Activated CD4-positive, alpha-beta T cell treated with anti-CD3 and anti-CD28 coated beads for 36 hours (primary cell): ENCODE measurements at places on chromosomes 3 and 15. TPM values are rescaled to one million over a fixed set of nuclear protein-coding genes. Genes with fewer than 3 reads are reported as not detected.

DNA sequence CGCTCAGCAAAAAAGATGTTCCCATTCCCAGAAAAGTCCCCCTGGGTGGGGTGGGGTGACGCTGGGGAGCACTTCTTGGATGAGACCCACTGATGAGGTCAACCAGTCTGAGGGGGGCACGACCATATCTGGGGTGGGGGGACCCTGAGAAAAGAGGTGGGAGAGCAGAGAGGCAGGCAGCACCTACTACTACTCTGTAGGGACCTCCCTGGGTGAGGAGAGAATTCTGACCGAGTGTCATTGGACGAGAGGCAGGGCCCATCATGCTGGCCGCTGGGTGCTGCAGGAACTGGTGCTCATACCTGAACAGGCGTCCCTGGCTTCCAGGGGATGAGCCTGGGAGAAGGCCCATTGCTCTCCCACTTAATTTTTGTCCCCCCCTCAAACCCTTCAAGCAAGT lies 158.8 kb downstream of the KLF13 start:
- H3K27ac ChIP-seq, result no peak overlapping the region
- H3K4me1 ChIP-seq, result peaks cover 70% of the 10 kb centered on the region
- peaks cover 3% of the 10 kb centered on the region for H3K27me3 ChIP-seq
- H3K4me3 ChIP-seq, result no peak overlapping the region
- no peak for DNase-seq
- H3K36me3 ChIP-seq, result peaks cover 28% of the 10 kb centered on the region

GRCh38 chr3:188791311-188791710 lies 380.5 kb upstream of the TPRG1 start:
- H3K4me3 ChIP-seq, result no peak overlapping the region
- no peak for DNase-seq
- no peak overlapping the region for H3K27ac ChIP-seq
- H3K36me3 ChIP-seq, result peaks cover 7% of the 10 kb centered on the region
- peaks cover 9% of the 10 kb centered on the region for H3K4me1 ChIP-seq

GRCh38 chr3:79361748-79362378 lies 405.9 kb downstream of the ROBO1 start:
- H3K4me1 ChIP-seq, result no peaks in the 10 kb centered on the region
- DNase-seq, result no peak
- no peak overlapping the region for H3K27ac ChIP-seq
- no peaks in the 10 kb centered on the region for H3K27me3 ChIP-seq
- H3K36me3 ChIP-seq, result no peaks in the 10 kb centered on the region

GRCh38 chr3:126982126-126982470 lies 817 bp upstream of the PLXNA1 start:
- H3K4me1 ChIP-seq, result peaks cover 20% of the 10 kb centered on the region
- DNase-seq, result peak; percentile 78
- peak overlapping the region; percentile 74 for H3K4me3 ChIP-seq
- no peaks in the 10 kb centered on the region for H3K36me3 ChIP-seq
- H3K27me3 ChIP-seq, result peaks cover 8% of the 10 kb centered on the region

- H3K4me3 ChIP-seq, result no peak overlapping the region
- H3K36me3 ChIP-seq, result no peaks in the 10 kb centered on the region
- H3K27ac ChIP-seq, result no peak overlapping the region
Observed at GRCh38 chr15:69045802-69046201, 31.3 kb downstream of the NOX5 start.

DNA sequence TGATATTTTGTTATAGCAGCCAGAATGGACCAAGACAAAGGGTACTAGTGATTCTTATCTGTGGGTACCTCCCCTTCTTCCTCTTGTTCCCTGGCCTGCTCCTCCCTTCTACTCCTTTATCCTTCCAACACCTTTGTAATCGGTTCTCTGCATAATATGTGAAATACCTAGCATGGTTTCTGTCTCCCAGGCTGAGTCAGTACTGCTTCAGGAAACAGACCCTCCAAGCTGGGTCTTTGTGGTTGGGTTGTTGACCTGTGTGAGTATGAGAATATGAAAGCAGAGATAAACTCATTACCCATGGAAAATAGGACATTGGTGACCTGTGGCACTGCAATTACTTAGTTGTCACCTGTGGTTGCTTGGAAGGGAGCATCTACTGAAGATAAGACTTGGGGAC lies 69.3 kb upstream of the KLF13 start:
- no peaks in the 10 kb centered on the region for H3K27me3 ChIP-seq
- DNase-seq, result no peak
- no peak overlapping the region for H3K27ac ChIP-seq
- H3K4me3 ChIP-seq, result no peak overlapping the region

DNA sequence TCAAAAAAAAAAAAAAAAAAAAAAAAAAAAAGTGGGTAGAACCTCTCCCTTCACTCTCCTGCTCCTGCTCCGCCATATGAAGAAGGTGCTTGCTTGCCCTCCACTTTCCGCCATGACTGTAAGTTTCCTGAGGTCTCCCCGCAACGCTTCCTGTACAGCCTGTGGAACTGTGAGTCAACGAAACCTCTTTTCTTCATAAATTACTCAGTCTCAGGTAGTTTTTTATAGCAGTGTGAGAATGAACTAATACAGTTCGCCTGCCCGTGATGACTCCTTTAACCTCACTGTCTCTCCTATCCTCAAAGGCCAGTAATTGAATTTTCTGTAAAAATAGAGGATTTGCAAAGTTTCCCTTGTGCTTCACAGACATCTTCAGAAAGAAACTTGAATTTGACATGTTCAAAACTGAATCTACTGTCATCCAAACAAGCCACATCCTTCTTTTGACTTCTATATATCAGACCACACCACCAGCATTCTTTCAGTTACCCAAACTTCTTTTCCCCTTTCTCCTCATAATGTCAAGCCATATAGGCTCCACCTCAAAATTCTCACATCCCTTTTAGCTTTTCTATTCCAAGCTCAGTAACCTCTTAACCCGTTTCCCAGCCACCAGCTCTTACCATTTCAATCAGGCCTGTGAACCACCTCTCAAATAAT lies 44.3 kb downstream of the P2RY1 start:
- peak; percentile 21 for DNase-seq
- no peaks in the 10 kb centered on the region for H3K4me1 ChIP-seq
- peaks cover 4% of the 10 kb centered on the region for H3K27me3 ChIP-seq
- no peak overlapping the region for H3K27ac ChIP-seq
- H3K4me3 ChIP-seq, result no peak overlapping the region
- H3K36me3 ChIP-seq, result no peaks in the 10 kb centered on the region

DNA sequence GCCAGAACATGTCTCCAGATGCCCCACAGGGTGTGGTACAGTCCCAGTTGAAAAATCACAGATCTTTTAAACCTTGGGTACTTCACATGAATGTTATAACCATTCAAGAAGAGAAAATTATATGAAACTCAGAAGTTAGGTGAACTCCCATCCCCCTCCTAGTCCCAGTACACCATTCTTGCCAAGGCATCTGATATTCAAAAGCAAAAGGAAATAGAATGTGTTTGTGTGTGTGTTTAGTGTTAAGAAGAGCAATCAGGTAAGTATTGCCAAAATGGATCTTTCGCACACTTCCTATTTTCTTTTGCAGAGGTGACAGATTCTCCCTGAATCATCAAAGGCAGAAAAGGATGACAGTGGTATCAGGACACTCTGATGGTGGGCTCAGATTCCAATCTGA lies 44.1 kb upstream of the LMOD3 start:
- peaks cover 4% of the 10 kb centered on the region for H3K4me1 ChIP-seq
- H3K36me3 ChIP-seq, result peaks cover 3% of the 10 kb centered on the region
- no peaks in the 10 kb centered on the region for H3K27me3 ChIP-seq
- H3K27ac ChIP-seq, result no peak overlapping the region
- no peak for DNase-seq
- no peak overlapping the region for H3K4me3 ChIP-seq

GRCh38 chr3:54818942-54819341 lies 108.9 kb downstream of the LRTM1 start:
- H3K27ac ChIP-seq, result no peak overlapping the region
- peaks cover 2% of the 10 kb centered on the region for H3K27me3 ChIP-seq
- H3K4me3 ChIP-seq, result no peak overlapping the region
- no peaks in the 10 kb centered on the region for H3K4me1 ChIP-seq
- no peaks in the 10 kb centered on the region for H3K36me3 ChIP-seq

GRCh38 chr3:124759666-124760401 lies 29.6 kb downstream of the UMPS start:
- H3K27ac ChIP-seq, result no peak overlapping the region
- H3K36me3 ChIP-seq, result no peaks in the 10 kb centered on the region
- H3K27me3 ChIP-seq, result no peaks in the 10 kb centered on the region
- no peak for DNase-seq
- H3K4me3 ChIP-seq, result no peak overlapping the region
- H3K4me1 ChIP-seq, result peaks cover 9% of the 10 kb centered on the region

DNA sequence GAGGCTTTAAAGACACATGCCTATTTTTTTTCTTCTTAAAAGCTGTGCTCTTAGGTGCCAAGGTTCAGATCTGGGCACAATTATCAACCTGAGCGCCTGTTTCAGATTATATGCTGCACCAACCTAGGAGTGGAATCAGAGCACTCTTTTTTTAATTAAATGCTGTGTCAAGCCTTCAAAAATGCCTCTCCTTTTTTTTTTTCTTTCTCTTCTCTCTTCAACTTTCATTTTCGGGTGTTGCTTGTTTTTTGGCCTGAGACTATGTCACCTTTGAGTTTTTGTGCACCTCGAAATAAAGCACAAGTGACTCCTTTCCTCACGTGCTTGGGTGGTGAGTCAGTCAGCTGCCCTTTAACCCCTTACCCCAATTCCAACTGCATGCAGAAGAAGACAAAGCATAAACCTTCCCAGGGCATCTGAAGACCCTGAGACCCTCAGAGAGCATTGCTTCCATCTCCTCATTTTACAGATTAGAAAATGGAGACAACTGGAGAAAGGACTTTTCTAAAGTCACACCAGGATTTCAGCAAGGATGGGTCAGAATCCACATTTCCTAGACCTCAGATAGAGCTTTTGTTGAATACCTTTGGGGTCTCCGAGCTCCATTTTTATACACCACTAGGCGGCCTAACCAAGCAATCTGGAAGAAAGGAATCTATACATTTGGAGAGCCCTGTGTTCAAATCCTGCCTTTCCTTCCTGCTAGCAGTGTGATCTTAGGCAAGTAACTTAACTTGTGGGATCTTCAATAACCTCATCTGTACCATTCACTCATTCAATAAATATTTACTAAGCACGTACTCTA lies 631 bp upstream of the PRICKLE2 start:
- H3K36me3 ChIP-seq, result no peaks in the 10 kb centered on the region
- no peaks in the 10 kb centered on the region for H3K4me1 ChIP-seq
- H3K27ac ChIP-seq, result no peak overlapping the region
- no peak overlapping the region for H3K4me3 ChIP-seq

DNA sequence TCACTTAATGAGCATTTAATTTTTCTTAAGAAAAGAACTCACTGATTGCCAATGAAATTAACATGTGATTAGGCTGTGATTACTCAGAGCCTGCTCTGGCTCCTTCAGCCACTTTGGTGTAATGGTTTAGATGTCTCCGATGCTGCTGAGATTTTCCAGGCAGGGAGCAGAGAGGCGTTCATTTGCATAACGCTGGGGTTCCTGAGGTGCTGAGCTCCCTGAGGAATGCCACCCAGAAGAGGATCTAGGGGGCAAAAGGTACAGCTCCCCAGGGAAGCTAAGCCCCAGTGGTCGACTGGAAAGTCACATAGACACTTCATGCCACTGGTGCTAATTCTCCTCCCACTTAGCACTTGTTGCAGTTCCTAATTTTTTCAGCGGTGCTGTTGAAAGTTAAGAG lies 119.5 kb downstream of the USP13 start:
- peaks cover 34% of the 10 kb centered on the region for H3K36me3 ChIP-seq
- no peak overlapping the region for H3K27ac ChIP-seq
- H3K27me3 ChIP-seq, result no peaks in the 10 kb centered on the region
- no peaks in the 10 kb centered on the region for H3K4me1 ChIP-seq
- no peak overlapping the region for H3K4me3 ChIP-seq

DNA sequence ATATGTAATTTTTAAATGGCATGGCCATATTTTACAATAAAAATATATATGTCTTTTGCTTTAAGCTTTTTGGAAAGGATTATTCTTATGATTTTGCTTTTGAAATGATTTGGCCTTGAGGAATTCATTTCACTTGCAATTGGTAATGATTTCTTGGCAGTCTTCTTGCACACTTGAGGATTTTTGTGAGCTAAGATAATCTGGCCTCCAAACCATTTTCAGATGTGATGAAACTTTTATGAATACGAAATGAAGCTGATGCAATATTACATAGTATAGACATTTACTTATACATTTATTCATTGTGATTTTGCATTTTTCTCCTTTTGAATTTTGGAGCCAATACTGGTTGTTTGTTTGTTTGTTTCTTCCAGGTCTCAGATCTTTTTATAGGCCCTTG lies 6.4 kb upstream of the SH2D7 start:
- DNase-seq, result no peak
- H3K4me1 ChIP-seq, result peaks cover 10% of the 10 kb centered on the region
- H3K4me3 ChIP-seq, result no peak overlapping the region
- H3K36me3 ChIP-seq, result no peaks in the 10 kb centered on the region

DNA sequence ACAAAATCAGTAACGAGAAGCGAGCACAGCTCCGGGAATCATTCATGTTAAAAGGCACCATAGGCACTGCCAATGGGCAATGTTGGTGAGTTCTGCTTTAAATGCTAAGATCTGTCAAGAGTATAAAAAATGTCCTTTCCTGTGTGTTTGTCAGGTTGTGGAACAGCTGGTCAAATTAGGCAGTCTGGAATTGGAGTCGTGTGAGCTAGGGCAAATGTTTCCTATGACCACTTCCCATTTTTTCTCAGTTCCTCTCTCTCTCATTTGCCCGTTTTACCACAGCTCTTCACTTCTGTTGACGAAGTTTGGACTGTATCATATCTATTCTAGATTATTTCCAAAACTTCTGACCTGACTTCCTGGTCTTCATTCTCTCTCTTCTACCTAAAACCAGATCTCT lies 60.8 kb upstream of the GOLIM4 start:
- no peaks in the 10 kb centered on the region for H3K4me1 ChIP-seq
- no peaks in the 10 kb centered on the region for H3K36me3 ChIP-seq
- no peaks in the 10 kb centered on the region for H3K27me3 ChIP-seq
- H3K27ac ChIP-seq, result no peak overlapping the region

DNA sequence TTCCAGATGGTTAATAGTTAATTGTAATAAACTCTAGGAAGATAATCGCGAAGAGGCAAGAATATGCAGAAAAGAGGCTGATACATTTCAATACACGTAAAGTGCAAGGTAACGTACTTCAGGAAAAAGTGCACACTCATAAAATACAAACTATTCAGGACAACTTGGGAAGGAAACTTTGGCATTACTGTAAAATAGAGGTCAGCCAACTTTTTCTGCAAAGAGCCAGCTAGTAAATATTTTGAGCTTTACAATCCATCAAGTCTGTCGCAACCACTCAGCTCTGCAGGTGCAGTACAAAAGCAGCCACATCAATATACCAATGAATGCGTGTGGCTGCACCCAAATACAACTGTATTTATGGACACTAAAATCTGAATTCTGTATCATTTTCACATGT lies 51.6 kb upstream of the THUMPD3 start:
- H3K27ac ChIP-seq, result no peak overlapping the region
- H3K4me1 ChIP-seq, result no peaks in the 10 kb centered on the region
- no peaks in the 10 kb centered on the region for H3K27me3 ChIP-seq
- H3K36me3 ChIP-seq, result no peaks in the 10 kb centered on the region

GRCh38 chr3:16423947-16424673 lies 89.4 kb downstream of the RFTN1 start:
- no peak for DNase-seq
- H3K27ac ChIP-seq, result no peak overlapping the region
- no peaks in the 10 kb centered on the region for H3K27me3 ChIP-seq

GRCh38 chr3:143650827-143651226 lies 197.4 kb downstream of the SLC9A9 start:
- H3K4me3 ChIP-seq, result no peak overlapping the region
- peaks cover 3% of the 10 kb centered on the region for H3K36me3 ChIP-seq
- no peaks in the 10 kb centered on the region for H3K27me3 ChIP-seq
- no peak overlapping the region for H3K27ac ChIP-seq
- H3K4me1 ChIP-seq, result no peaks in the 10 kb centered on the region

The DBR1 gene
- total RNA-seq, result 16.4 TPM

The MAGI1 gene
- 0.09 TPM for total RNA-seq

The TMCO5A gene
- not detected for total RNA-seq

The CHRNA7 gene
- 0.11 TPM for total RNA-seq

The DNAJA4 gene
- 41.5 TPM for total RNA-seq

The RPL35A gene
- 1,734 TPM for total RNA-seq

The ATP13A5 gene
- not detected for total RNA-seq

The SI gene
- not detected for total RNA-seq
